T-helper 22 cell (primary cell): ENCODE measurements at places on chromosomes 16 and 17.

GRCh38 chr17:28864991-28865849, 10.4 kb downstream of the ERAL1 start:
- no peak for DNase-seq

- no peak for DNase-seq
Measured at GRCh38 chr17:75130059-75130631, 1.4 kb downstream of the NT5C start.

GRCh38 chr16:85567101-85567866, 45.8 kb upstream of the GSE1 start:
- DNase-seq, result no peak

- no peak for DNase-seq
Measured at GRCh38 chr17:66715076-66715675, 119.7 kb upstream of the CACNG5 start.

GRCh38 chr17:43373356-43373755, 25.4 kb upstream of the ARL4D start:
- no peak for DNase-seq

- DNase-seq, result no peak
Measured at GRCh38 chr17:36817483-36818048, 119.7 kb upstream of the LHX1 start.

GRCh38 chr17:51640108-51640622, 379.8 kb downstream of the UTP18 start:
- DNase-seq, result no peak
